ENCODE measurements at places on chromosomes 6 and 20. TPM values are rescaled to one million over a fixed set of nuclear protein-coding genes. Genes with fewer than 3 reads are reported as not detected.

Gene COL20A1
- total RNA-seq = under 0.01 TPM

DNA sequence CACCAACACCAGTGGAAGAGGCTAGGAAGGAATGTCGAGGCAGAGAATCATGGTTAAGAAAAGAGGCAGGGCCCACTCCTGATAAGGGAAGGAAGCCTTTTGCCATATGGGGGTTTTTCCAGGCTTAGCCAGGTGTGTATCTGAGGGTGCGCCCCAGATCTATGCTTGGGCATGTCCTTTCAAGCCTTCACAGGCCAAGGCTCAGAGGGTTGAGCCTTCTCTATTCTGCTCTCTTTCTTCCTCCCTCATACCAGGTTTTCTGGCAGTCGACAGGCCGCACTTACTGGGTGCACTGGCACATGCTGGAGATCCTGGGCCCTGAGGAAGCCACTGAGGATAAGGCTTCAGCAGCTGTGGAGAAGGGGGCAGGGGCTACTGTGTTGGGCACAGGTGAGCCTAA is 4.7 kb downstream of the CUL9 start:
- DNase-seq = no peak

GRCh38 chr6:90656325-90656724 is 69.5 kb upstream of the MAP3K7 start:
- DNase-seq = no peak

Gene UBD
- 5.8 TPM for total RNA-seq

DNA sequence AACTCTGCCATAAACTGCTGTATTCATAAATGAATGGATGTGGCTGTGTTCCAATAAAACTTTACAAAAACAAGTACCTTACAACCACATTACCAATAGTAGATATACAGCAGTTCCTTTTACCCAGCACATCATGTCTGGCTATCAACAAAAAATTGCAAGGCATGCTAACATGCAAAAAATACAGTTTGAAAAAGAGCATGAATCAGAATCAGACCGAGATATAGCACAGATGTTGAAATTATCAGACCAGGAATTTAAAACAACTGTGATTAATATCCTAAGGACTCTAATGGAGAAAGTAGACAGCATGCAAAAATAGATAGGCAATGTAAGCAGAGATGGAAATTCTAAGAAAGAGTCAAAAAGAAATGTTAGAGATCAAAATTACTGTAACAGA is 8.4 kb upstream of the NUS1 start:
- DNase-seq = no peak

DNA sequence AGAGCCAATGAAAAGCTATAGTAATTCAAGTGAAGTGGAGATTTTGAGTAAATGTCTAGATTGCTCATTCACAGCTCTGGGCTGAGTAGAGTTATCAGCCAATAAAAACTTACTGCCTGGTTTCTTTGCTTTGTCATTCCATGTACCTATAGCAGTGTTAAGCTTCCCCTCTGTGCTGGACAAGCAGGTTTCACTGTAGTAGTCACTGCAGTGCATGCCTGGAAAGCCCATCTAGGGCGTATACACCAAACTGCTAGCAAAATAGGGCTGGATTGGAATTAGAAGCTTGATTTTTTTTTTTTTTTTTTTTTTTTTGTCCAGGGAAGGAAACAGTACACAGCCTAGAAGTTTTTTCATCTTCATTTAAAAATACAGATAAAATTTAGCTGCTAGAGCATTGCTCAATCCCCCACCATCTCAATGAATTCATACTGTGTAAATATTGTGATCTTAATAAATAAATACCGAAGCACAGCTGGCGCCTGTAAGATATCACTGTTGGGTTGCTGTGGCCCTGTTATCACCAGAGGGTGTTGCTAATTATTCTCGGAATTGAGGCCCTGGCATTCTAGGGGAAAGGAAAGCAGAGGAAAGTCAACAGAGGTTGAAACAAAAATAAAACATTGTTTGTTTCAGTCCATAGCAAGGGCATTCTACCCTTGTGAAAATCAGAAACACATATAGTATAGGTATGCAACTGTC is 968.5 kb upstream of the GJE1 start:
- DNase-seq = no peak

Gene CYP24A1
- not detected for total RNA-seq

- no peak for DNase-seq
These were observed 82.0 kb downstream of the SMPDL3A start for GRCh38 chr6:122871079-122871478.
